ENCODE measurements at places on chromosomes 2 and 18.

GRCh38 chr2:11870064-11870463, 123.6 kb downstream of the LPIN1 start:
- no peak for DNase-seq

- DNase-seq, result no peak
Observed at GRCh38 chr2:124339709-124340108, 314.6 kb downstream of the CNTNAP5 start.

GRCh38 chr18:71784777-71785176, 759.4 kb downstream of the CBLN2 start:
- DNase-seq, result no peak

DNA sequence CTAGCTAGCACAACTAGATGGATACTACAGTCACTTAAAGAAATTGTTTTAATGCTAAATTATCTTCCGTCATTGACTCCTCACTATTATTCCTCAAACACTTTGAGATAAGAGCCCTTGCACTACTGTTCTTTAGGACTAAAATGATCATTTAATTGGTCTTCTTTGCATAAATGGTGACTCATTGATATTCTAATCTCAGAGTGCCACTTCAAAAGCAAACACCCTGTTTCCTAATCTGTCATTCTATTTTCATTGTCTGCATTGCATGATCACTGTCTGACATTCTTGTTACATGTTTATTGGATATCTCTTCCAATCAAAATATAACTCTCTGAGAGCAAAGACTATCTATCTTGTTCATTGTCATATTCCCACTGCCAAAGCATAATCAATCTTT, 313.9 kb downstream of the EXOC6B start:
- no peak for DNase-seq

DNA sequence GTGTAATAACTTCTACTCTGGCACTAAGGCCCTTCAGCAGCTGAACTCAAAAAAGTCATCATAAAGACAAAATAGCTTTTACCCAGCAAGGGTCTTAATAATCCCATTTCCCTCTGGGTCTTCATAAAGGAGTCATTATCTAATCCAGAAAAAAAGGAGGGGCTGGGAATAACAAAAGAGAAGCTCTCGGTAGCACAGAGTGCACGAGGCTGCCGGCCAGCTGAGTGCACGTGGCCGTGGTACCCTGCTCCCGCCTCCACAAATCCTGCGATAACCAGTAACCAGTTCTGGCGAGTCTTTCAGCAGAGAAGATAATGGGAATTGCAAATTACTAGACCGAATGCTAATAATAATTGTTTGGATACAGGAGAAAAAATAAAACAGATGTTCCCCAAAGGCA, 7.5 kb downstream of the NRP2 start:
- DNase-seq, result no peak

GRCh38 chr2:175135862-175136261, 32.1 kb downstream of the ATF2 start:
- no peak for DNase-seq

DNA sequence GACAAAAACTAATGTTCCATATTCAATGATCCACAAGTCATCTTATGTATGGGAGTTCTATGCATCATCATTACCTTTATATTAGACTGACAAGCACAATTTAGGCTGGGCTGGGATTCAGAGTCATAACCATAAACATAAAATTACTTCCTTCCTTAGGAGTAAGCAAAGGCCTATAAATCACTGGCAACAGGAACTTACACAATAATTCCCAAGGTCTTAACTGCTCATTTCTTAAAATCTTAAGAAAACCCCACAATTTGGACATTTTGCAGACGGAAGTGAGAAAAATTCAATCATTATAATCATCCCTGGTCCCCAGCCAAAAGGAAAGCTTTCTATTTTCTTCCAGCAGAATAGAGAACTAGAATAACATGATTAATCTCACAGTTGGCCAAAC, 232.3 kb downstream of the DYM start:
- no peak for DNase-seq

- no peak for DNase-seq
Observed at GRCh38 chr2:12722447-12723316, 5.9 kb downstream of the TRIB2 start.

DNA sequence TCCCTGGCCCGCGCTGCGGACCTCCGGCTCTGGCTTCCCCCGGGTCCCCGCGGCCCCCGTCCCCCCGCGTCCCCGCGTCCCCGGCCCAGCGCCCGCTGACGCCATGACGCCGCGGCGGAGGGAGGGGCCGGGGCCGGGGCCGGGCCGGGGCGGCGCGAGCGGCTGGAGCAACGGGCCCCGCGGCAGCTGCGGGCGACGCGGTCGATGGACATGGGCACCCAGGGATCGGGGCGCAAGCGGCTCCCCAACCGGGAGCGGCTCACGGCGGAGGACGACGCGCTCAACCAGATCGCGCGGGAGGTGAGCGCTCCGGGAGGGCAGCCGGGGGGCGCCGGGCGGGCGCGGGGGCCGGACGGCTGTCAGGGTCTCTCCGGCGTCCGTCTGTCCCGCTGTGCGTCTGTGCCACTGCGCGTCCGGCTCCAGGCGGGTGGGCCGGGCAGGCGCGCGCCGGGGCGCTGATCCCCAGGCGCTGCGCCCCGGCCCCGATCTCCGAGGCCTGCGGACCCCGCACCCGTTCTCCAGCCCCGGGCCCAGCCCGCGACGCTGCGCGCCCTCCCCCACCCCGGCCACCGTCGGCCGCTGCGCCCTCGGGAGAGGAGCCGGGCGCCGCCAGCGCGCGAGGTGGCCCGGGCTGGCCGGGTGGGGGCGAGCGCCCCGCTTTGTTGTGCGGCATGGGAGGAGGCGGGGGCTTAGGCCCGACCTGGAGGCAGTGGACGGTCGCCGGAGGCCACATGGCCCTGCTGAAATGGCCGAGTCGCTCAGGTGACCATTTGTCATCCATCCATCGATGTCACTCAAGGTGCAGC, at the start of gene LRRFIP1:
LRRFIP1 (plus strand) TSS at position 147 of the 806 bp plus-strand sequence; CDS start at position 205, 58 bp downstream.
- DNase-seq, result peak; percentile 32

DNA sequence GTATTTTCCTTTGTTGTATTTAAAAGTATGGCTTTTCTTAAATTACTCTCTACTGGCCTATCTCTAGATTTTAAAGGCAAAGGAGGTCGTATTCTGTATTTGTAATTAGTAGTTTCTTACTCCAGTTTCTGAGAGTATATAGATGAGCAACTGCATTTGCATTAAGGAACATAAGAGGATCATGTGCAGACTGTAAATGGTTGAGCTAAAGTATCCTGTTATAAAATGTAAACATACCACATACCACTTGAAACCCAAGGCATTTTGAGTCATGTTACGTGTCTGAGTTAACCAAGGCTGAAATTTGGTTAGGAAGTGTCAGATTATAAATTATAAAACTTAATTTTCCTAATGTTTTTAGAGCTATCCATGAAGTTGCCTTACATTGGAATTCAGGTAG, 76.3 kb downstream of the GPD2 start:
- DNase-seq, result no peak

DNA sequence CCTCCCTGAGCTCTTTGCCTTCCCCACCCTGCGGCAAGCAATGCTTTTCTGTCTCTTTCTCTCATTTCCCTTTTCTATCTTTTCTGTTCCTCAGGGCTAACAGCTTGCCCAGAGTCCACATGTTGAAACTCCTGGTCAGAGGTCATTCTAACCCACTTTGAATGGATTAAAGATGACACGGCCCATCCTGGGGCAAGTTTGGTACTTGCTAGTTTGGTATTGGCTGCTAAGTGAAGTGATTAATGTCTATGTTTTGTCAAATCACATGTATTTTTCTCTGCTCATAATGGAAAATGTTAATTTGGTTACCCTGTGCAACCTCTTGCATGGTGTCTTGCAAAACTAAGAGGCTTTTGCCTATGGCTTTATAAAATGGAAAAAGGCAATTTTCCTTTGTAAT, 960.2 kb downstream of the CNTNAP5 start:
- no peak for DNase-seq

DNA sequence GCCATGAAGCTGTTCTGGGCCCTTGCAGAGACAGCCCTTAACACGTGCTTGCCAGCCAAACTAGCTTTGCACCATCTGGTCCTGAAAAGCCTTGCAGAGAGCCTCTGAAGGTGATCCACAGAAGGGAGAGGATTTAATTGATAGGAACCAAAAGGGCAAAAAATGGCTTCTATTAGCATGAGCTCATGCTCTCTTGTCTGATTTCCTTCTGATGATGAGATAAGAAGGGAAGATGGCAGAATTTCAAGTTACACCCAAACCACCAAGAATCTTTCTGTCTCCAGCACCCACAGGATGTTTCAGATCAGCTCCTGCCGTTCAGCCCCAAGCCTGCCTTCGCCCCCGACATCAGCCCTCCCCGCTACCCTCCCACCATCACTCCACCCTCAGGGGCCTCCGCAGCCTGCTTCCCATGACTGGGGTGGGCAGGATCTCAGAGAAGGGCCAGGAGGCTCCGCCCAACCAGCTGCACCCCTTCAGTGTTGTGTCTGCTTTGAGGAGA, 23.4 kb upstream of the GLI2 start:
- no peak for DNase-seq

GRCh38 chr2:219002395-219003266, 9.4 kb upstream of the CRYBA2 start:
- no peak for DNase-seq

GRCh38 chr2:121689356-121689755, 40.1 kb upstream of the CLASP1 start:
- DNase-seq, result no peak

- no peak for DNase-seq
Observed at GRCh38 chr2:189851174-189851826, 67.0 kb downstream of the PMS1 start.

DNA sequence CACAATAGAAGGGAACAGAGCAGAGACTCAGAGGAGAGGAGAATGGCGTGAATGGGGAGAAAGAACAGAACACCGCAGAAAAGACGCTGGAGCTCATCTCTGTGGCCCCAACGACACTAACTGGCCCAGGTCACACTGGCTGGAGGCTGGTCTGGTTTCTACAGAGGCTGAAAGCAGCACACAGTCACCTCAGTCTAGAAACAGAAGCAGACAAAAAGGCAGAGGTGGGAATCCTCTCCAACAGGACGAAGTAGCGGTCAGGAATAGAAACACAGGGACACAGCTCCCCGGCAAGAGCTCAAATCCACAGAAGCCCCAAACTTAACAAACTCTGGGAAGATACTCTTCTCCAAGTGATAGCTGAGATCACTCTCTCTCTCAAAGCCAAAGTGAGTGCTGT, 9.2 kb downstream of the SLC66A2 start:
- no peak for DNase-seq
